ENCODE measurements at places on chromosomes 4 and X.

GRCh38 chrX:84865113-84865512 is 138.6 kb upstream of the APOOL start:
- DNase-seq, result no peak

- DNase-seq, result no peak
Observed at GRCh38 chrX:107744868-107745267, 30.7 kb downstream of the TSC22D3 start.

GRCh38 chrX:37959212-37960021 is 46.9 kb upstream of the SYTL5 start:
- no peak for DNase-seq

- no peak for DNase-seq
Observed at GRCh38 chr4:77104791-77105540, 29.2 kb upstream of the CCNI start.

- no peak for DNase-seq
Observed at GRCh38 chr4:10582951-10583350, 101.6 kb downstream of the CLNK start.

GRCh38 chr4:29538889-29539646 is 1181.1 kb upstream of the PCDH7 start:
- no peak for DNase-seq

- DNase-seq, result no peak
Observed at GRCh38 chr4:152719291-152719690, 39.5 kb upstream of the TMEM154 start.

DNA sequence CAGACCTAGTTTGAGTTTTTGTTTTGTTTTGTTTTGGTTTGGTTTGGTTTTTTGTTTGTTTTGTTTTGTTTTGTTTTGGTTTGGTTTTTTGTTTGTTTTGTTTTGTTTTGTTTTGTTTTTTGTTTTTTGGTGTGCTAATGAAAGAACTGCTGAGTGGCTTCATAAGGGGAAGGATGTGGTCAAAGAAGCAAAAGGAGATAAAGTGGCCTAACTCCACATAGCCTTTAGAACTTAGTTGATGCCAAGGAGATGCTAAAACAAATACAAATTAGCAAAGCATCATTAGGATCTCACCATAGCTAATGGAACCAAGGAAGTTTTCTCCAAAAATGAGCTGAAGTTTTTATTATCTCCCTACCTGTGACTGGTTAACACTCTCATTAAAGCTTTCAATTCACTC is 44.6 kb upstream of the TMEM164 start:
- no peak for DNase-seq

DNA sequence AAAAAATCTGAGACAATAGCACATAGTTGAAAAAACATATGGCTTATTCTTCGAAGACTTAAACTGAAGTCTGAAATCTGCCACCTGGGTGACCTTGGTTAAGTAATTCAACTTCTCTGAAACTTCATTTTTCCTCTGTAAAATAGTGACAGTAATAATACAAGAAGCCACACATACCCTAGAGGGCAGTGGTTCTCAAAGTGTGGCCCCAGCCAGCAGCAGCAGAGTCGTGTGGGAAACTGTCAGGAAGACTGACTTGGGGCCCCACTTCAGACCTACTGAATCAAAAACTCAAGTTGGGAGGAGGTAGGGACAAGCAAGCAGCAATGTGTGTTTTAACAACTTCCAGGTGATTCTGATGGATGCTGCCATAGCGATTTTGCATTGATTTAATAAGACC is 249.9 kb downstream of the HNRNPD start:
- no peak for DNase-seq

DNA sequence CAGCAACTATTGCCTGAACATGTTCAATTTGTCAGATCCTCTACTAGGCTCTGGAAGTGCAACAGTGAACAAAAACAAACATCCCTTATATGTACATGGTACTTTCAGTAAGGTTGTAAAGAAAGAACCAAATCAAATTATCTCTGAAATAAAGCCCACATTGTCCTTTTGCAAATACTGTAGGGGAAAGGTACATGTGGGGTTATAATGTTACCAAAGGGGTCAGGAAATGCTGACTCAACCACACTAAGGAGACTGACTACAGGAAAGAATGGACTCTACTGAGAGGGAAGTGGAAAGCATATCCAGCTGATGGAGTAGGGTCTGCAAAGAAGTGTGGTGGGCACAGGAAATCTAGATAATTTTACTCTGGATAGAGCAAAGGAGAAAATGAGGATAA is 61.5 kb downstream of the PCDH18 start:
- DNase-seq, result no peak

GRCh38 chr4:4575284-4576211 is 33.7 kb upstream of the STX18 start:
- peak; percentile 52 for DNase-seq

- no peak for DNase-seq
Observed at GRCh38 chr4:151564321-151564720, 155.3 kb downstream of the FHIP1A start.

GRCh38 chr4:76342191-76342590 is 35.7 kb downstream of the STBD1 start:
- no peak for DNase-seq

GRCh38 chr4:16217300-16218051 is 8.8 kb downstream of the TAPT1 start:
- no peak for DNase-seq

DNA sequence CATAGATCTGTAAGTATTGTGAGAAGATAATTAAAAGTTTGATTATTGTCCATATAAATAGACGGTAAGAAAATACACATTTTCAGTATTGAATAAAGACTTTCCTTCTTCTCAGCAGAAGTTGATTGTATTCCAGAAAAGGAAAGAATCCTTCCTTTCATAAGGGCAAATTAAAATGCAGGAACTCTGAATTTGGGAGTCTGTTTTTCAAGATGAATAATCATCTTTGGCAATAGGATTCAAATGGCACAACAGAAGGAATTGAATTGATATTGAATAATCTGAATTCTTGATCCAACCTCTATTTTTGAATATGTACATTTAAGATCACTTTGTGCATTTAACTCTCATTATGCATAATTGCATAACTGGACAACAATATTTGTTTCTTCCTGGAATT is 149.3 kb downstream of the DMD start:
- DNase-seq, result no peak

DNA sequence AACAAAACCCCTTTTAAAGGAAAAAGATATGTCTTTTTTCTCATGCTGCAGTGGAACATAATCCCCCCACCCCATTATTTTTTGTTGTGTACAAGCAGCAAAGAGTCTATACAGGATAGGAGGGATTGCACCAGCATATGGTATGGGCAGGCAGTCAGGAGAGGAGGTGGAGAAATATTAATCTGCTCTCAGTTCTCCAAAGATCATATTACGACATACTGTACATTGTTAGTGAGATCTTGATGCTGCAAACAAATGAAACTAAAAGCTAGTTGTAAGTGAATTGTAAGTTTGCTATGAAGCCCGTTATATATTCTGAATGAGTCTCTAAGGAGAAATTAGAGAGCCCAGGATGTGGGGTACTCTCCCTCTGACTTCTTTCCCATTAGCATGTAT is 75.3 kb downstream of the RAPGEF2 start:
- no peak for DNase-seq

GRCh38 chr4:147793569-147794313 is 61.9 kb downstream of the ARHGAP10 start:
- DNase-seq, result no peak

- DNase-seq, result no peak
Observed at GRCh38 chr4:24003926-24004325, 114.1 kb upstream of the PPARGC1A start.

- no peak for DNase-seq
Observed at GRCh38 chr4:99622341-99622740, 35.3 kb downstream of the C4orf54 start.

GRCh38 chr4:111717921-111718320 is 427.3 kb upstream of the FAM241A start:
- DNase-seq, result no peak

DNA sequence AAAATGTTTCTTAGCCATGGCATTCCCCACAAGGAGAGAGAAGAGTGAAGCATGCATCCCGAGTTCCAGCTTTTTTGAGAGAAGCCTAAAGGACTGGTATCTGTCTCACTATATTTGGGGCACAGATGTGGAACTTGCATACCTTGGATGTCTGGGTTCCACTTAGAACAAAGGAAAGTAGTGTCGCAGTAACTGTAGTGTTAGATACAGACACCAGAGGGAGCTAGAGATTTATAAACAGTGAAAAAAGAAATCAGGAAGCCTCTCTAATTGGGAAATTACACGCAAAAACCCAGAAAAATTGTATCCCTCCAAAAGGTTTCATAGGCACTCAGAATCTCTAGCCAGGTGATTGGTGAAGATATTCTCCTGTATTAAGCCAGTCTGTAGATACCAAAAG is 34.4 kb downstream of the AGTR2 start:
- no peak for DNase-seq

DNA sequence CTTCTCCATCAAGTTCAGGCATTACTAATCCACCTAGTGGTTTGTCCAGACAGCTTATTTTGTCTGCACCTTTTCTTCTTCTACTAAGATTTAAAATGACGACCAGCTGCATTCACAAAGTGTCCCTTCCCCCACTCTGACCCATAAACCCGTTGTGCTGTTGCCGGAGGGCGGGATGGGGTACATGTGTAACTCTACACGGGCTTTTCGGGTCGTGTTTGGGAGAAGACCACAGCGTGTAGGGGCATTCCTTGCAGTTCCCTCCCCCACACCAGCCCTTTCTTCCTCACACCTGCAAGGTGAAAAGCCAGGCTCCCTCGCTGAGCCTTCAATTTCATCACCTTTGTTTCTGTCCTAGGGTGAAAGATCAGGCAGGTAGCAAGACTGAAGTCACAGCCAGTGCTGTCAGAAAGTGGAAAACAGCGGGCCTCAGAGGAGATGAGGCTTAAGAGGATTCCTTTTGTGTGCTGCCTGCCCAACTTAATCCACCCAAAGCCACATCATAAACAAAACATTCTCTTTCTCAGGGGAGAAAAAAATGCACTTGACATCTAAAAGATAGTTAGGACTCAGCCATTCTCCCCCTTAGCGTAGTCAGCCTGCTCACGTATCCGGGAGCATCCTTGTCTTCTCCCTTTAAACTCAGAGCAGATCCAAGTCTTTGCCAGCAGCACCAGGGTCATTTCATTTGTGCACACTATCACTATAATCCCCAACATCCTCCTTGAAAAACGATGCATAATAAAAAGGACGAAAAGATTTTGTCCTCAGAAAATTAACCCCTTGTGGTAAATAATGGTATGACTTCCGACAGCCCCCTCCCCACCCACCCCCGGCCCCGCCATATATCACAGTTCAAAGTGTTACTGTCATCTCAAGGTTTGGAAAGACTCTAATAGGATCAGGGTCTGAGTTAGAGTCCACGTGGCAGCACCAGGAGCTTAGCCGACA is 599.0 kb downstream of the RAB28 start:
- DNase-seq, result no peak

DNA sequence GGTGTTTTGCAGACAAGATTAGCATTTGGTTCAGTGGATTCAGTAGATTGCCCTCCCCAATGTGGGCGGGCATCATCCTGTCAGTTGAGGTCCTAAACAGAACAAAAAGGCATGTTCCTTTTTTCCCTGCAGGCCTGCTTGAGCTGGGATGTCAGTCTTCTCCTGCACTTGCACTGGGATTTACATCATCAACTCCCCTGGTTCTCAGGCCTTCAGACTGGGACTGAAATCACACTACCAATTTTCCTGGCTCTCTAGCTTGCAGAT is 278.9 kb upstream of the FTHL17 start:
- no peak for DNase-seq

GRCh38 chrX:46574774-46575381 is 1.3 kb downstream of the CHST7 start:
- peak; percentile 25 for DNase-seq

- no peak for DNase-seq
Observed at GRCh38 chr4:141635736-141636081, 674 bp upstream of the IL15 start.

GRCh38 chr4:172124656-172125308 is 311.6 kb downstream of the GALNTL6 start:
- DNase-seq, result no peak

Data from activated T-helper 1 cell treated with anti-CD3 and anti-CD28 coated beads, Interleukin-2, amount 50 U/mL, for 16 hours (primary cell).